Thoracic aorta endothelial cell (primary cell): ENCODE measurements at places on chromosomes 11 and 22. TPM values are rescaled to one million over a fixed set of nuclear protein-coding genes. Genes with fewer than 3 reads are reported as not detected.

RTN4RL2 gene
- total RNA-seq: 0.22 and 0.27 TPM in 2 replicates

MUC5B gene
- total RNA-seq: under 0.01 TPM in 1 of 2 replicates, not detected in the other

NFRKB gene
- total RNA-seq: 25.1 and 33.5 TPM in 2 replicates

GNG3 gene
- total RNA-seq: not detected in 2 replicates

RAB3IL1 gene
- 1.0 and 1.6 TPM in 2 replicates for total RNA-seq

RBMXL2 gene
- 0.40 TPM in 1 of 2 replicates, not detected in the other for total RNA-seq

PATE2 gene
- 0.13 and 0.50 TPM in 2 replicates for total RNA-seq

TRIM51 gene
- not detected in 2 replicates for total RNA-seq

ARHGAP8 gene
- not detected in 2 replicates for total RNA-seq

APLNR gene
- total RNA-seq: 0.13 TPM in 1 of 2 replicates, not detected in the other

LRRC75B gene
- total RNA-seq: 2.0 and 3.7 TPM in 2 replicates

C11orf16 gene
- not detected in 2 replicates for total RNA-seq

CNTN5 gene
- total RNA-seq: not detected in 2 replicates
